ENCODE measurements at places on chromosomes 6 and 20. TPM values are rescaled to one million over a fixed set of nuclear protein-coding genes. Genes with fewer than 3 reads are reported as not detected.

The HSPA1L gene
- total RNA-seq, result 1.7 TPM

The SIM1 gene
- total RNA-seq, result 5.3 TPM

- DNase-seq, result no peak
Observed at GRCh38 chr20:36105711-36106226, 48.8 kb upstream of the EPB41L1 start.

GRCh38 chr6:82569022-82569421 is 205.4 kb downstream of the TPBG start:
- no peak for DNase-seq

DNA sequence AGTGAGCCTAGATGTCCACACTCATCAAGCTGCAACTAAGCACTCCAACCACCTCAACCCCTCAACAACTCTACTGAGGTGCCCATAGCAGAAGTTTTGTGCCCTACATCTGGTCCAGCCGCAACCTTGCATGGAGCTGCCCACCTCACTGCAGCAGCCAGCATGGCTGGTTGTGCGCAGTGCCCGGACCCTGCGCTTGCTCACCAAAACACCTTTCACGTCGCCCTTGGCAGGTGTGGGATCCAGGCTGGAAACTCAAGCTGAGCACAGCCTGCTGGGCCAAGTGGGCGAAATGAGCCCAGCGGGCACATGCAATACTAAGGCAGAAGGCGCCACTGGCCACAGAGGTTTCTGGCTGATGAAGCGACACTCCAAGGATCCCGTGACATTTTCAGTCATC is 902.4 kb downstream of the TBC1D32 start:
- no peak for DNase-seq

The OPN5 gene
- total RNA-seq, result not detected

The WFDC12 gene
- total RNA-seq, result not detected

The COL9A3 gene
- 5.1 TPM for total RNA-seq

- no peak for DNase-seq
Observed at GRCh38 chr6:80214436-80215022, 108.1 kb downstream of the BCKDHB start.

- DNase-seq, result no peak
Observed at GRCh38 chr6:22399693-22400092, 102.9 kb upstream of the PRL start.

DNA sequence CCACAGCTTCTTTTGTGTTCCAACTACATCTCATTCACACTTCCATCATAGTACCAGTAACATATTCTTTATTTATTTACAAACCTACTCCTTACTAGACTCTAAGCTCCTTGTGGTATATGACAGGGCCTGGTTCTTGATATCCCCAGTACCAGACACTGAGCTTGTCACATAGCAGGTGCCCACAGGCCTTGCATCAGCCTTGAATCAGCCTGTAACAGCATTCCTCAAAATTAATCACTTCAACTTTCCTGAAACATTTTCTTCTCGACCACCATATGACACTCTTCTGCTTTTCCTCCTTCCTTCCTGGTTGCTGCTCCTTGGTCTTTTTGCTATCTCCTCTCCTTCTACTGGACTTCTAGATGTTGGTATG is 24.7 kb upstream of the SRPK1 start:
- no peak for DNase-seq

DNA sequence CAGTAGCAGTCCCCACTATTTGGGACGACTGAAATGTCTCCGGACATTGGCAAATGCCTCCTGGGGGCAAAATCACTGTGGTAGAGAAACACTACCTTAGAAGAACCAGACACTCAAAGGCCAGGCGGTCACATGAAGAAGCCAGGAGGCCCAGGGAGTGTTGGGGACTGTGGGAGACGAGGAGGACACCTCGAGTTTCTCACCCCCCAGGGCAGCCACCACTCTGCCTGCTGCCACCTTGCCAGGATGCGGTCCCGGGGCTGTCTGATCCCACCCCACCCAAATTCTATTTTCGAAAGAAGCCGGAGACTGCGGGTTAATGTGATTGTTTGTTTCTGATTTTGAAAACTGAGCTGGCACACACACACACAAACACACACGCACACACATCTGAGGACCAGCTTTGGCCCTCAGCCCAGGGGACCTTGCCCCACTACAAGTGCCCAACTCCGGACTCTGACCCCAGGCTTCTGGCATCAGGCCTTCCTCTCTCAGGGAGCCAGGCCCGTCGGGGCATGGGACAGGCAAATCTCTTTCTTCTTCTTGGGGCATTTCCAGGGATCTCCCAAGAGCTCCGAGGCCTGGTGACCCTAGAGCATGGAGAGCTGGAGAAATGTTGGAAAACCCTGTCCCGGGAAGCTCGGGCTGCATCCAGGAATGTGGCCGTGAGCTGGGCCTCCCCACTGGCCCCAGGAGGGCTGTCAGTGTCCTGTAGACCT is 187.5 kb upstream of the PMEPA1 start:
- no peak for DNase-seq

DNA sequence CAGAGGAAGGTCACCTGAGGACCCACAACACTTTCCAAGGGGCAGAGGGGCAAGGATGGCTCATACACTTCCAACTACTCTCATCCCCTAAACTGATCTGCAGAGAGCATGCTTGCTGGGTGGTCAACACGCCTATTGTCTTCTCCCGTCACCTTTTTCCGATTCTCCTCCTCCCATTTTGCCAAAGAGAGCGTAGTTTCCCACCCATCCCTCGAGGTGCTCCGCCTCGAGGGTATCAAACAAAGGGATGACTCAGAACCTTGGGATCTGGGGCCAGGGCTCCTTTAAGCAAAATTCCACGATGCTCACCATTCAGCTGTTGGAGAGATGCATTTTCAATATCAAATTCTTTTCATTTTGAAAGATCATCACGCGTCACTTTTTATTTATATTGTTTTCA is 507.5 kb upstream of the SULF2 start:
- DNase-seq, result no peak

The PTK6 gene
- total RNA-seq, result 55.1 TPM

- DNase-seq, result no peak
Observed at GRCh38 chr20:1206366-1207148, 3.3 kb downstream of the C20orf202 start.

DNA sequence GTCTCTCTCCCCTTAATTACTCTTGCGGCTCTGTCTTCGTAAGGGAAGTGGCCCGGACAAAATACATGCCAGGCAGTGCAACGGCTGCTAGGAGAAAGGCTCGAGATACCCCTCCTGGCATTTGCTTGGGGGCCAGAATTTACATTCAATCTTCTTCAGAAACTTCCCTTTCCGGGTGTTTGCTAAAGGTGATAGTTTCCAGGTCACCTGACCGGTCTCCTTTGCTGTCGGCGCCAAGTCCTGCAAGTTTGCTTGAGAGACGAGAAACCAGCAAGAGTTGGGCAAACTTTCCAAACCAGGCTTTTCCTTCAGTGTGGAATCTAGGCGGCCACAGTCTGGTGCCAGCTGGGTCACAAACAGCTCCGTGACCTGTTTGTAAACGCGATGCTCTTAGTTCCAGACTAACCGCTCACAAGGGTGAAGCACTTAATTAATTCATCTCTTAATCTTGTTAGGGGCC is 563 bp upstream of the SRSF3 start:
- peak; percentile 67 for DNase-seq

- DNase-seq, result no peak
Observed at GRCh38 chr20:56433221-56433879, 21.3 kb downstream of the CASS4 start.

The SLC18B1 gene
- total RNA-seq, result 12.8 TPM

GRCh38 chr20:684676-685319 is 9.2 kb upstream of the SCRT2 start:
- no peak for DNase-seq

The KIF25 gene
- not detected for total RNA-seq

- no peak for DNase-seq
Observed at GRCh38 chr20:44157061-44157460, 29.9 kb downstream of the JPH2 start.

DNA sequence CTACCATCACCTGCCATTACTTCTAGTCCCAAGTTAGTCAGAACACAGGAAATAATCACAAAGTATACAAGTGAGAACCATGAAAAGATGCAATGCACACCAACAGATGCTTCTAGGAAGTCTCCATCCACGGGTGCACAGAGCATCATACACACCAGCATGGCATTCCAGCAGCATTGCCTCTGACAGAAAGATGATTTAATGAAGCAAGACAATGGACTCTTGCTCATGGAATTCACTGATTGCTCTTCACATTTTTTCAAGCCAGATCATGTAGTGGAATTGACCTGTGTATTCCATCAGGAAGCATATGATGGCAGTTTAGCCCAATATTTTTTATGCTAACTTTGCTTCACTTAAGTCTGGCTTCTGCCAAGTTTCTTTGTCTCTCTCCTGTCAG is 406.3 kb upstream of the RGS17 start:
- no peak for DNase-seq

DNA sequence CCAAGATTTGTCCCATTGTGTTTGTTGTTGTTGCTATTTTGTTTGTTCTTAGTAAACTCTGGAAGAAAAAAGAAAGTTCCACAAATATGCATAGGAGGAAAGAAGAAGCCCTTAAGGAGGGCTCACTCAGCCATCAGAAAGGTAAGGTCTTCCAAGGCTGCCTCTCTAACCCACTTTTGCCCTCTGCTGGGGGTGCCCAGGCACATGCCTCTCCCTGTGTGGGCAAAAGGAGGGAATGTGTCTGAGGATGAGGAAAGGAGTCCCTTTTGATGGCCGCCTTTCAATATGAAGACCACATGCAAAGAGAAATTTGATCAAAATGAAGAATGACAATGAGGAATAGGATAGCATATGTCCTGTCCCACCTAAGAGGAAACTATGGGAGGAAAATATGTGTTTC is 248.2 kb upstream of the POU3F2 start:
- DNase-seq, result no peak

The CALHM6 gene
- total RNA-seq, result 2.2 TPM

The ABHD16B gene
- not detected for total RNA-seq

DNA sequence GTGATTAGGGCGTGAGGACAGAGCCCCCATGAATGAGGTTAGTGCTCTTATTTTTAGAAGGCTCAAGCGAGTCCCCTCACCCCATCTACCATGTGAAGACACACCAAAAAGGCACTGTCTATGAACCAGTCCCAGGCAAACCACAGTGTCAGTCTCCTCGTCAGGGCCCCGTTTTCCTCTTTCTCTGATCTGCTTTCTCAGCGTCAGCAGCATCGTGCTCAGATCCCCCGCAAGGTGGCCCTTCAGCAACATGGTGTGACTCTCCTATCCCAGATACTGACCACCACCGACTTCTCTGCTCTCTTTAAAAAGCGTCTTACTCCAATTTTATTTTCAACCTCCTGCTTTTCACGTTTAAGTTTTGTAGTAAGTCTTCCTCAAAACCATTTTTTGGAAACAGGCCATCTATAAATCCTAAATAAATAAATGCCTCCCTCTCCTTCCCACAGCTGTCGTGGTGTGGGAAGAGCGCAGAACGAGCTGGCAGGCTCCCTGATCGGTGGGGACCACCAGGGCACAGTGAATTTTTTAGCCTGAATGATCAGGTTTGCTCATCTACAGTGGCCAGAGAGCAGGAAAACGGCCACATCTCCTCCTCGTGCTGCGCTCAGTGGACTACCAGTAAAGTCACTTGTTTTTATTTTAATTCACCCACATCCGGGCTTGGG is 113.1 kb downstream of the BMP7 start:
- no peak for DNase-seq

GRCh38 chr6:44004136-44004535 is 123.1 kb downstream of the MRPL14 start:
- DNase-seq, result no peak

DNA sequence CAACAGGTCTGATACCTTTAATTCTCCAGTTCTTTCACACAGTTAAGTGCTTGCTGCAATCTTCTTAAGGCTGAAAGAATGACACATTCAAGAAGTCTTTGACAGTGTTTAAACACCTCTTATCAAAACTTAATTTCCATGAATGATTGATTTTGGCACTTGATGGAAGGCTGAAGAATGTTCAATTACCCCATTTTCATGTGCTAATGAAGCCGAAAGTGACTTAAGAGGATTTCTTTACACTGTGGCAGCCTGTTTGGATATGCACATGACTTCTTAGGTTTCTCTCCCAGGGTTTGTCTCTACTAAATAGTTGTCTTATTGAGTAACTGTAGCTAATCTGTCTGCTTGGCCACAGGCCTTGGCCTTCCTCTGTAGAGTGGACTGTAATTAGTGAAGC is 81.1 kb upstream of the PRDM1 start:
- no peak for DNase-seq

The HTR1E gene
- not detected for total RNA-seq

DNA sequence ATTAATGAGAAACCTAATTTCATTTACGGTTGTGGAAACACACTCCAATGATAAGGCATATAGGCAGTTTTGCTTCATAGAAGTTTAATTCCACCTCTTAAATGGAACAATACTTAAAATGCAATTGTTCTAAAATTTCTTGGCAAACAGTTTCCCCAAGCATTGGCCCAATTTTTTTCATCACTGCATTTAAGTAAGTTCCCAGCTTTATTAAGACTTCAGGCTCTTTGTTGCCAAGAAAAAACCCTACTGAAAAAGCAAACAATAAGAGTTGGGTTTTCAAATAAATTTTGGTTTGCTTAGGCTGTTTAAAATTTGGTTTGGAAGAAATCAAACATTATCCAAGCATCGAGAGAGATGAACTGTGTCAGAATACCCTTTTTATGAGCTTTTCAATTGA is 690.9 kb upstream of the NRSN1 start:
- no peak for DNase-seq

DNA sequence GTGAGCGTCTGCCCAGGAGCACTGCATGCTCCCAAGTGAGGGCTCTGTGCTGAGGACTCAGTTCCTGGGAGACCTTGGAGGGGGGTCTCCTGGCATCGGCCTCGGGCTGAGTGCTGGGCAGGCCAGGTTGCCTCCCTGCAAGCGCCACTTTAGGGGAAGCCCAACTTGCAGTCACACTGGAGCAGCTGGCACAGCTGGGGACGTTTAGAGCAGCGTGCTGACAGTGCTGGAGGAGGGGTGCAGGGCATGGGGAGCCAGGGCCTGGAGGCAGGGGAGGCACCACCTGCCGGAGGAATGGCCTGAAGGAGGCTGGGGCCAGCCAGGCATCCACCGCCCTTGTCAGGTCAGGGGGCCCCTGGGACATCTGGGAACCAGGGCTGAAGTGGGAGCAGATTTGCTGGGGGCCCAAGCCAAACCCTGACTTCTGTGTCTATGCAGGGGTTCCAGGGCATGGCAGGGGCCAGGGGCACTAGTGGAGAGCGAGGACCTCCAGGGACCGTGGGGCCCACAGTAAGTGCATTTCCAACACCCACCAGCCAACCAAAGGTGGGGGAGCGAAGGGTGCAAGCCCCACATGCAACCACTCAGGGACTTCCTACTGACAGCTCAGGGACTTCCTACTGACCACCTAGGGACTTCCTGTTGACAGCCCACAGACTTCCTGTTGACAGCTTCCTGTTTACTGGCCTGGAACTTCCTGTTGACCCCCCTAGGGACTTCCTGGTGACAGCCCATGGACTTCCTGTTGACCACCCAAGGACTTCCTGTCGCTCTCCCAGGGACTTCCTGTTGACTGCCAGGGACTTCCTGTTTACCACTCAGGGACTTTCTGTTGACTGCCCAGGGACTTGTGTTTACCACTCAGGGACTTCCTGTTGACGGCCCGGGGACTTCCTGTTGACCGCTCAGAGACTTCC is 33.6 kb downstream of the COL20A1 start:
- no peak for DNase-seq

The SMLR1 gene
- not detected for total RNA-seq

GRCh38 chr6:168226902-168227318 is 92.7 kb downstream of the DACT2 start:
- no peak for DNase-seq

The SLC26A8 gene
- 0.18 TPM for total RNA-seq

GRCh38 chr6:168190014-168190405 is 111.0 kb upstream of the FRMD1 start:
- no peak for DNase-seq
